Activated CD4-positive, alpha-beta memory T cell treated with anti-CD3 and anti-CD28 coated beads, Interleukin-2, amount 10 ng/mL, durations not matched to agents 7 days and 5 days (primary cell): ENCODE measurements at places on chromosomes 2 and 18.

- DNase-seq = no peak
These were observed 99.6 kb upstream of the MCFD2 start for GRCh38 chr2:47015206-47015605.

DNA sequence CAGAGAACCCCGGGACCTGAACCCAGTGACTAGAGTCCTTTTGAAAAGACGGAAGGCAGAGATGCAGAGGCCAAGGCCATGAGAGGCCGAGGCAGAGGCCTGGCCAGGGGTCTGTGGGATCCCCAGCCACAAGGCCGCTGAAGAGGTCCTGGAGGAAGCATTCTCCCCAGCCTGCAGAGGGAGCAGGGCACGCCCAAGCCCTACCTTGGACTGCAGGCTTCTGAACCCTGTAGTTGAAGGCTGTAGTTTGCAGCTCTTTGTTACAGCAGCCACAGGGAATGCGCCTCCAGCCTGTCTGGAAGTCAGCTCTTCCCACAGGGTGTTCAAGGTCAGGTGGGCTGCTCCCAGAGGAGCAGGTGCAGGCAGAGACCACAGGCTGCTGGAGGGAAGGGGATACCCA, 22.1 kb upstream of the PXDN start:
- no peak for DNase-seq

GRCh38 chr2:44246436-44246835, 28.8 kb upstream of the SLC3A1 start:
- DNase-seq = no peak

- no peak for DNase-seq
These were observed 392.7 kb upstream of the SLC8A1 start for GRCh38 chr2:40844353-40845277.

- DNase-seq = no peak
These were observed 26.4 kb downstream of the SKA1 start for GRCh38 chr18:50401295-50401694.

- DNase-seq = no peak
These were observed 585.4 kb upstream of the ID2 start for GRCh38 chr2:8096484-8096883.

DNA sequence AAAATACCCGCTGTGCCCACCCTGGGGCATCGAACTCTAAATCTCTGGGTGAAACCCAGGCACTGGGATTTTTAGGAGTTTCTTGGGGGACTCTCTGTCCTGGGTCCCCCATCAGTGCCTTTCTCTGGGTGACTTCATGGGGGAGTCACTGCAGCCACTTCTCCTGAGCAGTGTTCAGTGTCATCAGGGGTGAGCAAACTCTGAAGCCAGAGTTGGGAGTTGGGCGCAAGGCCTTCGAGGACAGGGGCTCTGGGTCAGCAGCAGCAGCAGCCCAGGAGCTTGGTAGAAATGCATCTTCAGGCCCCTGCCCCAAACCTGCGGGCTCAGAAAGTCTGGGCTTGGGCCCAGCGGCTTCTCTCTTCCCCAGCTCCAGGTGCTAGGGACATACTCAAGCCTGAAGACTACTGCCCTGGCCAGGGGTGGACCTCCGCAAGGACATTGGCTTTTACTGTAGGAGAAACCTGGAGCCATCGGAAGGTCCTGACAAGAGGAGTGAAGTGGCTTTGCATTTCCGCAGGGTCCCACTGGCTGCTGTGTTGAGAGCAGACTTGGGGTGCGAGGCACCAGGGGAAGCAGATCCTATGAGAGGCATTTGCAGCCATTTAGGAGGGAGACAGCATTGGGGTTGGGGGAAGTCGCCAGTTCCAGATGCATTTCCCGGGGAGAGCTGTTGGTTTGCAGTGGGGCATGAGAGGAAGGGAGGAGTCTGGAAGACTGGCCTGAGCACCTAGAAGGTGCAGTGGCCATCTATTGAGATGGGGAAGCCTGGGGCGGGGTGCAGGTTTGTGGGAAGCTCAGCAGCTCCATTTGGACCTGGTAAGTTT, 51.5 kb upstream of the FAHD2A start:
- DNase-seq = no peak

- no peak for DNase-seq
These were observed 19.1 kb upstream of the SMARCAL1 start for GRCh38 chr2:216392945-216393840.

DNA sequence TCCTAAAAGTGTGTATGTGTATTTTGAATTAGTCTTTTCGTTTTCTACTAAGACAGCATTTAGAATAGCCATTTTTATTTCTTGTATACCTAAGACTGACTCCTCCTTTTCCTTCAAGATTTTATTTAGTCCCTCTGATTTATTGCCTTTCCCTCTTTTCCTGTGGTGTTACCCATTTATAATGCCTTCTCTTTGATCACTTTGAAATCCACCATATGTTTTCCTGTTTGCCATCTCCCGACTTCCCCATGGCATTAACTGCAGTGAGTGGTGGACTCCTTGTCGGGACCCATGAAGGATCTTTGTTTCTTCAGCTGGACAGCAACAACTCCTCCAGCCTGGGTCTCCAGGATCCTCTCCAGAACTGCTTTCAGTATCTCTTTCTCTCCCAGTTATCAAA, 160.7 kb downstream of the CSRNP3 start:
- no peak for DNase-seq

GRCh38 chr2:142940606-142941223, 63.3 kb downstream of the KYNU start:
- DNase-seq = no peak

GRCh38 chr2:129728035-129728972, 251.2 kb upstream of the RAB6C start:
- DNase-seq = no peak

DNA sequence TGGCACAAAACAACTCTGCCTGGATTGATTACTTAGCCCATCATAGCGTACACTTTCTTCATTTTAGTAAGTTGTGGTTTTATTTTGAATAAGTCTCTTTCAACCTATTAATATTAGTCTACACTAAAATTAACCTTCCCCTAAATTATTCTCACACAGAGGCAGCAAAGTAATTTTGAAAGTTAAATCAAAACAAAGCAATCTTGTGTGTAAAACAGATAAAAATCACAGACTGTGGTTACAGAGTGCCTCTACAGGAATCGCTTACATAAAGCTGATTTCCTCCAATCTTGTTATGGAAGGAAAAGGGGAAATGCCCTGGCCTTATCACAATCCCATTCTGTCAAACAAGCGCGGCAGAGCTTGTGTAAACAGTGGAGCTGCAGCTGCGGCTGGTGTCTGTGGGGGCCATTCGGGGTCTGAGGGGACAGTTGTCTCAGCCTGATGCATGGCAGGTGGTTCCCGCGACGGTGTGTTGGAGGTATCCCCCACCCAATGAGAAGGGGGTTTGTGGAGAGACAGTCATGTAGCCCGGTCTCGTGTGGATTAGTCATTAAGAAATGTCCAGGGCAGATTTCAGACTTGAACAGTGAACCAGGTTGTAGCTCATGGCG, 42.1 kb downstream of the BCL2L11 start:
- DNase-seq = no peak

- no peak for DNase-seq
These were observed 128.5 kb upstream of the SP5 start for GRCh38 chr2:170586571-170587095.

- DNase-seq = no peak
These were observed 259.4 kb upstream of the ID2 start for GRCh38 chr2:8422450-8422800.
